ENCODE measurements at places on chromosomes 1 and 21. TPM values are rescaled to one million over a fixed set of nuclear protein-coding genes. Genes with fewer than 3 reads are reported as not detected.

The SELENON gene
- total RNA-seq, result 10.3 TPM

The KLHDC8A gene
- not detected for total RNA-seq

GRCh38 chr1:5915587-5916571, 76.3 kb downstream of the NPHP4 start:
- H3K4me3 ChIP-seq, result no peak overlapping the region
- no peaks in the 10 kb centered on the region for H3K27me3 ChIP-seq
- H3K27ac ChIP-seq, result no peak overlapping the region

- H3K4me1 ChIP-seq, result peaks cover 23% of the 10 kb centered on the region
- H3K36me3 ChIP-seq, result peaks cover 11% of the 10 kb centered on the region
- no peak for DNase-seq
- H3K27me3 ChIP-seq, result no peaks in the 10 kb centered on the region
- H3K27ac ChIP-seq, result no peak overlapping the region
These were observed 138.7 kb downstream of the GALNT2 start for GRCh38 chr1:230205719-230206198.

DNA sequence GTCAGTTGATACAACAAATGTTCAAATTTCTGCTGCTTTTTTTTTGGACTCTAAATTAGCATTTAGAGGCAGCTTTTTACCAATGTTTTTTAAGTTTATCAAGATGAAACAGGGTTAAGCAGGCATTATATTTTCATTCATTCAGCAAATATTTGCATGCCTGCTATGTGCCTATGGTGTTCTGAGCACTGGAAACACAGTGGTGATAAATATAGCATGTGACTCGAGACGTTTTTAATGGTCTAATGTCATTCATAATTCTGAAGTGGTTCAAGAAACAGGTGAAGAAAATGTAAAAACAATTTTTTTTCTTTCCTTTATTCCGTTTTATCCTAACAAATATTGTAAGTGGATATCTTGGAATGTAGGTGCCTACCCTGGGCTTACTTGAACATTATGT, 26.8 kb downstream of the NEK7 start:
- H3K4me3 ChIP-seq, result no peak overlapping the region
- no peak overlapping the region for H3K27ac ChIP-seq
- DNase-seq, result no peak
- H3K27me3 ChIP-seq, result no peaks in the 10 kb centered on the region
- peaks cover 12% of the 10 kb centered on the region for H3K36me3 ChIP-seq

- DNase-seq, result no peak
- H3K27me3 ChIP-seq, result no peaks in the 10 kb centered on the region
- H3K4me3 ChIP-seq, result no peak overlapping the region
These were observed 37.3 kb downstream of the TMEM53 start for GRCh38 chr1:44636688-44637598.

The FAM72B gene
- 23.9 TPM for total RNA-seq

The F13B gene
- total RNA-seq, result not detected

The AQP10 gene
- not detected for total RNA-seq

The AK4 gene
- 79.5 TPM for total RNA-seq

- no peaks in the 10 kb centered on the region for H3K4me1 ChIP-seq
- DNase-seq, result no peak
These were observed 160.5 kb downstream of the LRRC7 start for GRCh38 chr1:69728206-69728605.

The LYPD8 gene
- not detected for total RNA-seq

GRCh38 chr1:75092141-75092540, 42.0 kb upstream of the LHX8 start:
- H3K27ac ChIP-seq, result no peak overlapping the region
- DNase-seq, result no peak
- H3K36me3 ChIP-seq, result no peaks in the 10 kb centered on the region
- H3K4me1 ChIP-seq, result no peaks in the 10 kb centered on the region
- no peaks in the 10 kb centered on the region for H3K27me3 ChIP-seq
- H3K4me3 ChIP-seq, result no peak overlapping the region

- no peak for DNase-seq
- H3K27ac ChIP-seq, result no peak overlapping the region
- no peaks in the 10 kb centered on the region for H3K36me3 ChIP-seq
- peaks cover 10% of the 10 kb centered on the region for H3K27me3 ChIP-seq
- H3K4me3 ChIP-seq, result no peak overlapping the region
These were observed 24.7 kb downstream of the CLIC4 start for GRCh38 chr1:24769656-24770651.

GRCh38 chr1:39933956-39934941, 20.7 kb upstream of the MFSD2A start:
- no peak overlapping the region for H3K4me3 ChIP-seq
- peaks cover 9% of the 10 kb centered on the region for H3K27me3 ChIP-seq
- DNase-seq, result no peak

DNA sequence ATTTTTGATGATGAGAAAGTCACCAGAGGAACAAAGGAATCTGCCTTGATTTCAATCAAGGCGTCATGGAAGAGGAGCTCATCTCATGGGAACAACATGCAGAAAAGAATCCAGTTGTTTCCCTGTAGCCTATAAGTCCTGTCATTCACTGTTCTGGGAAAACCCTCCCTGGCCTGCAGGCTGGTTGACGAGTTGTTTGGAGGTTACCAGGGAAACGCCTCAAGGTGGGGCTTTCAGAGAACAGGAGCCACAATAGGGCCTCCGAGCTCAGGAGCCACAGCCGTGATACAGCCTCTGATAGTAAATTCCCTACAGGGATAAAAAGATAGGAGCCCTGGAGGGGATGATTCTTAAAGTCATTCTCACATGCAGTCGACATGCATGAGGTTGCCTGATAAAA, 135.2 kb downstream of the PSMG1 start:
- no peaks in the 10 kb centered on the region for H3K27me3 ChIP-seq
- H3K27ac ChIP-seq, result no peak overlapping the region
- no peaks in the 10 kb centered on the region for H3K4me1 ChIP-seq
- no peak overlapping the region for H3K4me3 ChIP-seq
- H3K36me3 ChIP-seq, result no peaks in the 10 kb centered on the region
- no peak for DNase-seq

The RIMKLA gene
- total RNA-seq, result 3.7 TPM

DNA sequence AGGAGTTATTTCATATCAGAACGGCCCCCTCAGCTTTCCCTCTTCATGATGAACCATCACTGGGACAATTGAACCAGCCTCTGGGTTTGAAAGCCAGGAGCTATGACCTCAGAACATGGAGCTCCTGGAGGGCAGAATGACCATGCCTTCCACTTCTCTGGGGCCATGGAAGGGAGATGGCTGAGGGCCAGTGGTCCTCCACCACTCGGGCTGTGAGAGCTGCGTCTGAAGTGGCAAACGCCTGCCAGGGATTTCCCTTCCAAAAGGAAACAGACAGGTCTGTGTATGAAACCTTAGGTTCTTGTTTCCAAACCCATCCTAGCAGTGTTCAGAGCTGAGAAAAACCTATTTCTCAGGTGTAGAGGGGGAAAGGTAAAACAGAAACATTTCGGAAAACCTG, 22.5 kb downstream of the PKP1 start:
- H3K27me3 ChIP-seq, result peaks cover 28% of the 10 kb centered on the region
- H3K4me3 ChIP-seq, result no peak overlapping the region
- H3K27ac ChIP-seq, result no peak overlapping the region
- peaks cover 3% of the 10 kb centered on the region for H3K4me1 ChIP-seq
- DNase-seq, result no peak

- peaks cover 17% of the 10 kb centered on the region for H3K36me3 ChIP-seq
- H3K4me1 ChIP-seq, result peaks cover 51% of the 10 kb centered on the region
- no peak overlapping the region for H3K4me3 ChIP-seq
- DNase-seq, result no peak
These were observed 47.1 kb downstream of the DYRK1A start for GRCh38 chr21:37413553-37414291.

DNA sequence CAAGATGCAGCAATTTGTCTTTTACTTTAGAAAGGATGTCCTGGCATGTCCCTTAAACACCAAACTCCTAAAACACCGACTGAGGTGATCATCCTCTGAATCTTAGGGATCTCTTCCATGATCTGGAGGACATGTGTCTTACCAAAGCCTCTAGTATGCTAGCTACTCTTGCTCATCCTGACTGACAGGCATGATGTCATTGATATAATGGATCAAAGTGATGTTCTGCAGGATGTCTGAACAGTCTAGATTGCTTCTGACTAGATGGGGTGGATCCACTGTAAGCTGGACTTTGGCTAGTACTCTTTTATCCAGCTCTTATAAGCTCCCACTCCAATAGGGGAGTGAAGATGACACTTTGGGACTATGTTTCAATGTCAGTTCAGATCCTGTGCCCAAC, 11.3 kb upstream of the CGN start:
- no peaks in the 10 kb centered on the region for H3K36me3 ChIP-seq
- peaks cover 10% of the 10 kb centered on the region for H3K27me3 ChIP-seq
- H3K4me3 ChIP-seq, result no peak overlapping the region
- DNase-seq, result no peak
- H3K4me1 ChIP-seq, result no peaks in the 10 kb centered on the region

DNA sequence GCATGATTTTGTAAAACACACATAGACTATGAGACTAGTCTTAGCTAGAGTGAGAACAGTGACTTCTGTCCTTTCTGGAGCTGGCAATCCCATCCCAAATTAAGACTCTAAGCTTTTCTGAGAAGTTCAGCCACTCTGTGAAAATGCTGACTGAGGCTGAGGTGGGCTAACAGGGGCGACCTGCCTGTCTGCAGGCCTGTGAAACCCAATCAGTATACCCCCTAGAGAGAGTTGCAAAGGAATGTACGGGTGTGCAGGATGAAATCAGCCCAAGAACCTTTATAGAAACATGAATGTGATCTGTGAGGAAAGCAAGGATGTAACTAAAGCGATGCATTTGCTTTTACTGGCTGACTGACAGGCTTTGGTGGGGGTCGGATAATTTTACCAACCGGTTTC, 16.0 kb upstream of the TBX15 start:
- peaks cover 90% of the 10 kb centered on the region for H3K27me3 ChIP-seq
- no peak for DNase-seq
- peaks cover 12% of the 10 kb centered on the region for H3K4me1 ChIP-seq
- no peak overlapping the region for H3K4me3 ChIP-seq
- no peak overlapping the region for H3K27ac ChIP-seq
- H3K36me3 ChIP-seq, result no peaks in the 10 kb centered on the region

- H3K27me3 ChIP-seq, result peaks cover 6% of the 10 kb centered on the region
- H3K4me1 ChIP-seq, result no peaks in the 10 kb centered on the region
- DNase-seq, result no peak
- no peak overlapping the region for H3K4me3 ChIP-seq
These were observed 315.8 kb upstream of the USP24 start for GRCh38 chr1:55530749-55531478.

The S100A2 gene
- not detected for total RNA-seq

- peaks cover 33% of the 10 kb centered on the region for H3K4me1 ChIP-seq
- H3K4me3 ChIP-seq, result peak overlapping the region; percentile 47
- H3K27me3 ChIP-seq, result peaks cover 22% of the 10 kb centered on the region
- H3K36me3 ChIP-seq, result peaks cover 6% of the 10 kb centered on the region
- no peak for DNase-seq
- peak overlapping the region; percentile 82 for H3K27ac ChIP-seq
These were observed 4.7 kb downstream of the IL23R start for GRCh38 chr1:67170751-67171573.

- no peak for DNase-seq
- no peaks in the 10 kb centered on the region for H3K36me3 ChIP-seq
- H3K27me3 ChIP-seq, result no peaks in the 10 kb centered on the region
- no peak overlapping the region for H3K4me3 ChIP-seq
- no peak overlapping the region for H3K27ac ChIP-seq
These were observed 507.7 kb upstream of the PRMT6 start for GRCh38 chr1:106548726-106549125.

GRCh38 chr1:209076688-209077087, 506.8 kb upstream of the CAMK1G start:
- no peaks in the 10 kb centered on the region for H3K27me3 ChIP-seq
- no peaks in the 10 kb centered on the region for H3K4me1 ChIP-seq
- no peak overlapping the region for H3K4me3 ChIP-seq
- no peak for DNase-seq

GRCh38 chr1:246827396-246827795, 103.2 kb downstream of the SCCPDH start:
- no peaks in the 10 kb centered on the region for H3K4me1 ChIP-seq
- H3K27me3 ChIP-seq, result peaks cover 24% of the 10 kb centered on the region
- no peak for DNase-seq

DNA sequence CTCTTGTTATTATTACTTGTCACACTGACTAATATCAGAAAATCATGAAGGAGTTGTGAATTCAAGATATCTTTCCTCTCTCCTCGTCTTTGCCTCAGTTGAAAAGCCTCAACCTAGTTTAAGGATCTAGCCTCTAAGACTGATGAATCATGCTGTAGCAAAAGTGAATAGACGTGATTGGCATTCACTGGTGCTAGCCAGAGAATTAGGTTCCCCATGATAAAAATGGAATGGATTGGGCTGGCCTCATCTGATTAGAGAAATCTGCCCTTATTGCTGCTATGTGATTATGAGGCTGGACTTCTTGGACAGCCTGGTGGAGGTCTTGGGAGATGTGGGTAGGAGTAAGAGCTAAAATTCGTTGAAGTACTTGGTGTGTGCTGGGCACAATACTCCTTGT, 208.2 kb downstream of the BACH1 start:
- peaks cover 7% of the 10 kb centered on the region for H3K36me3 ChIP-seq
- no peaks in the 10 kb centered on the region for H3K27me3 ChIP-seq
- DNase-seq, result no peak
- H3K4me1 ChIP-seq, result no peaks in the 10 kb centered on the region
- no peak overlapping the region for H3K27ac ChIP-seq

- H3K27ac ChIP-seq, result no peak overlapping the region
- DNase-seq, result peak; percentile 66
- H3K27me3 ChIP-seq, result no peaks in the 10 kb centered on the region
- no peak overlapping the region for H3K4me3 ChIP-seq
These were observed 16.4 kb upstream of the RAB29 start for GRCh38 chr1:205791568-205792180.

GRCh38 chr1:153361480-153362109, 3.9 kb downstream of the S100A9 start:
- peaks cover 12% of the 10 kb centered on the region for H3K27me3 ChIP-seq
- H3K4me1 ChIP-seq, result peaks cover 12% of the 10 kb centered on the region
- H3K4me3 ChIP-seq, result no peak overlapping the region
- H3K36me3 ChIP-seq, result no peaks in the 10 kb centered on the region

The NUP210L gene
- total RNA-seq, result 0.17 TPM

GRCh38 chr21:37647781-37648180, 268.5 kb downstream of the KCNJ6 start:
- no peak overlapping the region for H3K4me3 ChIP-seq
- peaks cover 16% of the 10 kb centered on the region for H3K27me3 ChIP-seq
- H3K27ac ChIP-seq, result no peak overlapping the region
- no peaks in the 10 kb centered on the region for H3K36me3 ChIP-seq

DNA sequence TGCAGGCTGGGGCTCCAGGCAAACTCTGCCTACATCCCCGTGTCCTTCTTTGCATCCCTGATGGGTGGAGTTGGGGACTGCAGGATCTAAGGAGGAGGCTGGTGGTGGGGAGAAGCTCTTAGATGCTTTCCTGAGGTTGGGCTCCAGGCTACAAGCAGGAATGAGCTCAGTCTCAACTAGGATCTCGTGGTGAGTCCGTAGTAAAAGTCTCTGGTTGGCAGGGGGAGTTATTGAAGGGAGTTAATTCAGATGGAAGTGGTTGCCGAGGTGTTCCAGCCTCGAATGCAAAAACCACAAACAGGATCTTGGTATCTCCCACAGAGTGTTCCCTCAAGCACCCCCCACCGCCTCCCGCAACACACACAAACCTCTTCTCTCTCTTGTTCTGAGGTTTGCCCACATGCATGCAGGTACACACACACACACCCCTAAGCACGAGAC, 35.0 kb downstream of the TMCC2 start:
- H3K4me3 ChIP-seq, result no peak overlapping the region
- DNase-seq, result no peak
- no peaks in the 10 kb centered on the region for H3K36me3 ChIP-seq
- no peak overlapping the region for H3K27ac ChIP-seq

The WNT4 gene
- not detected for total RNA-seq
